ENCODE measurements at places on chromosomes 6 and 20. TPM values are rescaled to one million over a fixed set of nuclear protein-coding genes. Genes with fewer than 3 reads are reported as not detected.

TMEM151B gene
- 0.52 TPM for total RNA-seq

GRCh38 chr6:24581084-24581669 lies 64.8 kb downstream of the KIAA0319 start:
- peak overlapping the region; percentile 25 for H3K27ac ChIP-seq
- peaks cover 15% of the 10 kb centered on the region for H3K4me1 ChIP-seq
- no peaks in the 10 kb centered on the region for H3K36me3 ChIP-seq
- DNase-seq, result no peak
- peaks cover 2% of the 10 kb centered on the region for H3K27me3 ChIP-seq
- no peak overlapping the region for H3K4me3 ChIP-seq

TFAP2B gene
- 11.6 TPM for total RNA-seq

OOEP gene
- total RNA-seq, result not detected

- H3K4me3 ChIP-seq, result no peak overlapping the region
- H3K27me3 ChIP-seq, result peaks cover 13% of the 10 kb centered on the region
- no peak for DNase-seq
- peaks cover 5% of the 10 kb centered on the region for H3K4me1 ChIP-seq
- no peak overlapping the region for H3K27ac ChIP-seq
Observed at GRCh38 chr6:70110126-70111022, 192.5 kb downstream of the COL9A1 start.

DNA sequence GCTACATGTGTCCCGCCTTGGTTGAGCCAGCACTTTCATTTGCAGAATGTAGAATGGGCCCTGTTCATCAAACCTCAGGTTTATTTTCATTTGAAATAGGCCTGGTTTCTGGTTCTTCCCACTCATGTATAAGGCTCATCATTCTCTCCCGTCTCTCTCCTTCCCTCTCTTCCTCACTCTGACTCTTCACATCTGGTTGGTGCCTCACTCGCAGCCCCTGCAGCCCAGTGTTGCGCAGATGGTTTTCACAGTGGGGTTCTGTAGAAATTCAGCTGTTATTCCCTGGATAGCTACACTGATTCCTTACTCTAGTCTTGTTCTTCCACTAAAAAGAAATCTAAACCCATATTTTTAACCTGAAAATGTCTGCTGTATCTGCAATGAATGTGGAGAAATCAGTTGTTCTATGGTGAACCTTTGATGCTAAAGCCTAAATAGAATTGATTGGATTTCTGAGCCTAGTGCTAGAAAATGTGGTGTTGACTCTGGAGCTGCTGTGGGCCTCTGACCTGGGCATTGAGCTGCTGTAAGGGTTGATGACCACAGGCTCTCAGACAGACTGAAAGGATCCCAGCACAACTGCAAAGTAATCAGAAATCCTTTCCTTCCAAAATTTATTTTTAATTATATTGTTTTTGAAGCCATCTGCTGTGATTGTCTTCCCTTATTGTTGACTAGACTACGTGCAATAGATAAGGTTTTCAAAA lies 150.3 kb downstream of the TMEM242 start:
- peak overlapping the region; percentile 58 for H3K4me3 ChIP-seq
- H3K27ac ChIP-seq, result peak overlapping the region; percentile 63
- no peak for DNase-seq
- H3K27me3 ChIP-seq, result no peaks in the 10 kb centered on the region
- H3K4me1 ChIP-seq, result peaks cover 12% of the 10 kb centered on the region

- H3K27me3 ChIP-seq, result no peaks in the 10 kb centered on the region
- peaks cover 23% of the 10 kb centered on the region for H3K36me3 ChIP-seq
- H3K27ac ChIP-seq, result no peak overlapping the region
- H3K4me3 ChIP-seq, result no peak overlapping the region
- no peak for DNase-seq
- peaks cover 35% of the 10 kb centered on the region for H3K4me1 ChIP-seq
Observed at GRCh38 chr6:15449011-15449410, 203.1 kb downstream of the JARID2 start.

CCM2L gene
- total RNA-seq, result 0.19 TPM

RCAN2 gene
- 6.9 TPM for total RNA-seq

DNA sequence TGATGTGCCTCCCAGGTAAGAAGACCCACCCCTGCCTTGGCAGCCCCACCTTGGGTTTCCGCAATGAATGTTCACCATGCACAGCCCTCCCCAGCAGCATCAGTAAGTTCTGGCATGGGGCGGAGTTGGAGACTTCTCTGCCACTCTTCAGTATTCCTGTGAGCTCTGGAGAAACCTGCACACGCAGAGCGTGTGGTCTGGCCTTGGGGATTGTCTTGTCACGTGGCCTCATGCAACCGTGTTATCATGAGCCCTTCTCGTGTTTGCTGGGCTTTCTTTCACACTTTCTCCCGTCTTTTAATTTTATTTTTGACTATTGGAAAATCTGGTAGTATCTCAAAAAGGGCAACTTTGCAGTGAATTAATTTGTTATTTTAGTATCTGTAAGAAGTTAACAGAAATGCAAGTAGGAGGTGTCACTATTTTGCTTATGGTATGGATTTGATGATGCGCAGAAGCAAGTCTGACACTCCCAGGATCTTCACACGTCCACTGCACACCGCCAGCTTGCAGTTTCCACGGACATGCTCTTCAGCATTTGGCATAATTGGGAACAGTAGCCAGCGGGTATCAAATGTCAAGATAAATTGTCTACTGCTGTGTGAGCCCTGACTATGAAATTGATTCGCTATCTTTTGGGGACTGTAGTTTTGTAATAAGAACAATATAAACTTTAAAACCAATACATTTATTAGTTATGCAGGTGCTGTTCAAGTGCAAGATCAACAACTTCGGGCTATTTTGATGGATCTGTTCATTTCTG lies 463.5 kb downstream of the QKI start:
- H3K36me3 ChIP-seq, result no peaks in the 10 kb centered on the region
- no peak for DNase-seq

DNA sequence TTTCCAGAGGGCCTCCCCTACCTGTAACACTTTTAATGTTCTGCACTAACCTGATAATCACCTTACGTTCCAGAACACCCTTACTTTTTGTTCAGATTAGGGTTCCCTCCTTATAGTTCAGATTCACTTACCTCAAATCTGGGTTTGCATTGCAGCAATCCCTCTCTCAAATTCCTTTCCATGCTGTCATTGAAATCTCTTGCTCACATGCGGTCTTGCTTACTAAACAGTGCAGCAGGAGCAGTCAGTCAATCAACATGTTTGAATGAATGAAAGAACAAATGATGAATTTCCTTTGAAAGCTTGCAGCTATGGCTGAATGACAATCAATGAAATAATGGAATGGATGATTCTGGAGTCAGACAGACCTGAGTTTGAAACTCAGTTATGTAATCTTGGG lies 200.1 kb downstream of the HIVEP2 start:
- no peaks in the 10 kb centered on the region for H3K27me3 ChIP-seq
- no peaks in the 10 kb centered on the region for H3K4me1 ChIP-seq
- no peak overlapping the region for H3K4me3 ChIP-seq
- no peaks in the 10 kb centered on the region for H3K36me3 ChIP-seq
- no peak overlapping the region for H3K27ac ChIP-seq

DNA sequence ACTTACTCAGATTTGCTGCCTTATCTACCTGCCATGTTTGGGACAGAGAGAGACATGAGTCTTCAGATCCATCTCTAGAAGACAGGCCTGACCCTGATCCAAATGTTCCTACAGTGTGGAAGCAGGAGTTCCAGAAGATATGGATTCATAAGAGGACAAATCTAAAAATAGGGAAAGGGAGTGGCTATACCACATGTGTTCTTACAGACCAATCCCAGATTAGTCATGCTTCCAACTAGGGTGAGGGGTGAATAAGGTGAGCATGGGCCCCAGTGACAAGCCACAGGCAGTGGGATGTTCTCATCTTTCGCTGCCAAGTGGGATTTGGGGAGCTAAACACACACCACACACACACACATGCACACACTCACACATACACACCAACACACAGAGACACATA lies 670.7 kb upstream of the CITED2 start:
- no peak for DNase-seq
- H3K4me1 ChIP-seq, result peaks cover 17% of the 10 kb centered on the region
- H3K4me3 ChIP-seq, result no peak overlapping the region
- no peak overlapping the region for H3K27ac ChIP-seq
- no peaks in the 10 kb centered on the region for H3K27me3 ChIP-seq
- H3K36me3 ChIP-seq, result no peaks in the 10 kb centered on the region

DNA sequence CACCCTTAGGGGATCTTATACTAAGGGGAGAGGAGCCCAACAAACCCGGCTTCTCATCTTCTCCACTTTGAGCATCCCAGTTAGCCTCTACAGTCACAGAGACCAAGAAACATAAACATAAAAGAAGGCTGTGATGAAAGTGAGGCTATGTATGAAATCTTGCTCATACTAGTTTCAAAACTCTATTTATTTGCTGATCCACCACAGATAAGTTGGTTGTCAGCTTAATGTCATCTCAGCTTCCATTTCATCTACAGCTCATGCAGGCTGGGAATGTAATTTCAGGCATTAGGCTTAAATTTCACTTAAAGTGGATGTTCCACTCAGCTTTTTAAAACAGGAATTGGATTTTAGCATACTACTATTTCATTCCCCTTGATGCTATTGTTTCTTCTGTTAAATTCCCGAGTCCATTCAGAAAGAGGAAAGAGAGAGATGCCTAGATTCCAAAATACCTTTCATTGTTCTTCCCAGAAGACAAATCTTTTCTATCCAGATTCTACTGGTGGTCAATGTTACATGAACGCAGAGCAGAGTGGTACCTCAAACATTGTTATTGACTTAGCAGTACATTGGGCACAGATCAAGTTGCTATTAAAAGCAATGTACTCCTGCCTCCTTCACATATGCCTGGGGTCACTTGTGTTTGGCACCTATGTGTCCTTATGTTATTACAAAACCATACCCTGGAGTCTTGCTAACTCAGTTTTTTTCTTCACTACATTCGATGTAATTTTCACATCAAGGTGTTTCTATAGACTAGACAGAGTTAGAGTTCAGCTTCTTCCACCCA lies 149.0 kb downstream of the HACE1 start:
- H3K27me3 ChIP-seq, result no peaks in the 10 kb centered on the region
- H3K36me3 ChIP-seq, result peaks cover 4% of the 10 kb centered on the region
- no peak overlapping the region for H3K4me3 ChIP-seq
- peaks cover 6% of the 10 kb centered on the region for H3K4me1 ChIP-seq
- no peak overlapping the region for H3K27ac ChIP-seq

- DNase-seq, result no peak
- H3K27me3 ChIP-seq, result peaks cover 5% of the 10 kb centered on the region
- H3K4me1 ChIP-seq, result peaks cover 25% of the 10 kb centered on the region
- H3K36me3 ChIP-seq, result no peaks in the 10 kb centered on the region
- no peak overlapping the region for H3K4me3 ChIP-seq
Observed at GRCh38 chr6:89977808-89978748, 83.8 kb downstream of the GJA10 start.

BLCAP gene
- total RNA-seq, result 79.7 TPM

FERMT1 gene
- 7.1 TPM for total RNA-seq

KCNK17 gene
- total RNA-seq, result 18.6 TPM

C20orf204 gene
- 7.4 TPM for total RNA-seq

TCF15 gene
- total RNA-seq, result 0.94 TPM

DNA sequence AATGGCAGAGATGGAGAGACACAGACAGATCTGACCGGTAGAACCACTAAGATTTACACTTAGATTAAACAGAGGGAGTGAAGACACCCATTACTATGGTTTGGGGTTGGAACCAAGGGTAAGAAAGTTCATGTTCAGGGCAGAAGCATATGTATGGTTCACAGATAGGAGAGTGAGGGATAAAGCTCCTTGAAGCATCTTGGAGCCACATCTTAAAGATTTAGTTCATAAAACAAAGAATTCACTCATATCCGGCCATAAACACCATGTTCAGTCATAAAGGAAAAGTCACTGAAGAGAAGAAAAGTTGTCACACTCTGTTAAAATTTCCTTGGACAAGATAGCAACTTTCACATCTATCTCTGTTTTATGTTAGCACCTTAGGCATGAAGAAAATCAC lies 18.0 kb downstream of the STX7 start:
- H3K4me1 ChIP-seq, result peaks cover 6% of the 10 kb centered on the region
- peaks cover 33% of the 10 kb centered on the region for H3K36me3 ChIP-seq
- H3K27ac ChIP-seq, result no peak overlapping the region
- DNase-seq, result no peak
- H3K27me3 ChIP-seq, result no peaks in the 10 kb centered on the region

- H3K4me3 ChIP-seq, result peak overlapping the region; percentile 1
- peaks cover 28% of the 10 kb centered on the region for H3K4me1 ChIP-seq
- H3K27me3 ChIP-seq, result no peaks in the 10 kb centered on the region
- no peak for DNase-seq
- no peak overlapping the region for H3K27ac ChIP-seq
- H3K36me3 ChIP-seq, result no peaks in the 10 kb centered on the region
Observed at GRCh38 chr6:36655085-36655724, 23.3 kb upstream of the CDKN1A start.

DNA sequence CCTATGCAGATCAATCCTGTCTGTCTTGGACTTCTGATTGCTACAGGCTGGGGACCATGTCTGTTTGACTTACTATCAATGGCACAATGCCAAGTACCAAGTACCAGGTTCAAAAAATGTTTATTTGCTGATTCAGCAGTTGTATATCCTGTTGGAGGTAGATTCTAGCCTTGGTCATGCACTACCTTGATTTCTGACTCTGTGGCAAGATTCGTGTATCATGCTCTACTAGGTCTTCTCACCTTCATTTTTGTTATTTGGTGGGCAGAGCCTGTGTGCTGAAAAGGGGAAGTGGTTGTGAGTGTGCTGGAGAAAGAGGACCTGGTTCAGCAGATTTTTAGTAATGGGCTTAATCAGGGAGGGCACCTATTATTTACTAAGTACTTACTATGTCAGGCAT lies 192.4 kb upstream of the MYLIP start:
- peaks cover 3% of the 10 kb centered on the region for H3K36me3 ChIP-seq
- peaks cover 12% of the 10 kb centered on the region for H3K4me1 ChIP-seq
- no peak overlapping the region for H3K4me3 ChIP-seq
- no peak for DNase-seq

SLC17A1 gene
- 1.2 TPM for total RNA-seq

DNA sequence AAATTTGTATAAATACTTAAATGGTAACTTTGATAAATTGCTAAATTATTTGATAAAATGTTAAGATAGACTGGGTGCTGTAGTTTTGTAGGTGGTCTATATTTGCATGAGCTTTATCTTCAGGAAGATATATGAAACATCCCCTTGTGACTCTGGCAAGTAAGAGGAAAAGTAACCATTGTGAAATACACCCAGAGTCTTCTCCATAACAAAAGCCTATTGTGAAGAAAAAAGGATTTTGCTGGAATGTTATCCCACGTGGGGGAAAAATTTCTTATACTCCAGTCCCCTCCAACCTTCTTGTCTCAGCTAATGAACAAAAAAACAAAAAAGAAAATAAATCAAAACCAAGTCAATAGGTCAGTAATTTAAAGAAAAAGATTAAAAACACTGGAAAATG lies 600.7 kb downstream of the HDGFL1 start:
- no peak for DNase-seq
- peaks cover 11% of the 10 kb centered on the region for H3K36me3 ChIP-seq
- peaks cover 22% of the 10 kb centered on the region for H3K4me1 ChIP-seq
- no peak overlapping the region for H3K27ac ChIP-seq
- no peak overlapping the region for H3K4me3 ChIP-seq

GRCh38 chr6:138410048-138410735 lies 6.2 kb downstream of the HEBP2 start:
- peaks cover 11% of the 10 kb centered on the region for H3K4me1 ChIP-seq
- H3K27ac ChIP-seq, result no peak overlapping the region
- H3K36me3 ChIP-seq, result peaks cover 62% of the 10 kb centered on the region
- no peaks in the 10 kb centered on the region for H3K27me3 ChIP-seq
- DNase-seq, result no peak
- no peak overlapping the region for H3K4me3 ChIP-seq

Data from type B pancreatic cell (in vitro differentiated cells).